MM.1S (cell line): ENCODE measurements at places on chromosomes 12 and 14.

GRCh38 chr14:35351897-35352273, 52.7 kb downstream of the NFKBIA start:
- DNase-seq = no peak

DNA sequence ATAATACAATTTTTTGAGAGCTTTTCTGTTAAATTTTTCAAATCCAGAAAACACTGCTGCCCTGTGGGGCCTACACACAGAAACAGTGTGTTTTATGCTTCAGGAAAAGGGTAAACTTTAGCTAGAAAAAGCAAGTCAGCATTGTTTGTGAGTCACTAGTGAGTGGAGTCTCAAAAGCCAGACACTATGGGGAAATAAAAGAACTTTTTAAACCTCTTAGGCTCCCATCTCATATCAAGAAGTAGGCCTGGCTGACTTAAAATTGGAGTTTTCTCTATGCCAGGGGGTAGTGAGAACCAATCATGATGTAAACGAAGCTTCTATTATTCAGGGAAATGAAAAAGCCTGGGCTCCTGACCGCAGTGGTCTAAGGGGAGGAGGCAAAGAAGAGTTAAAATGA, 12.6 kb downstream of the GPR65 start:
- DNase-seq = no peak

DNA sequence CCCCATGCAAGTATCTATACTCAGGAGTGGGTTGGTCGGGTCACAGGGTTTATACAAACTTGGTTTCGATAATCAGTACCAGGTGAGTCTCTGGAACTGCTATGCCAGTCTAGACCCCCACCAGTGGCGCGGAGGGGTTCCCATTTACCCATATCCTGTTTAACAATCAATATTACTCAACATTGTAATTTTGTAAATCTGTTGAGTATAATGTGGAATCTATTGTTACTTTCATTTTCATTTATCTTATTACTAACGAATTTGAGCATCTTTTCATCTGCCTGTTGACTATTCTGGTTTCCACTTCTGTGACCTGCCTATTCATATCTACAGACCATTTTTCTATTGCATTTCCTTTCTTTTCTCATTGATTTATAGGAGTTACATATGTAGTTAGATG, 275.2 kb upstream of the CRY1 start:
- no peak for DNase-seq

GRCh38 chr14:77508249-77508648, 9.6 kb upstream of the ISM2 start:
- DNase-seq = no peak

- no peak for DNase-seq
These were observed 420.3 kb upstream of the PRICKLE1 start for GRCh38 chr12:43009846-43010240.

DNA sequence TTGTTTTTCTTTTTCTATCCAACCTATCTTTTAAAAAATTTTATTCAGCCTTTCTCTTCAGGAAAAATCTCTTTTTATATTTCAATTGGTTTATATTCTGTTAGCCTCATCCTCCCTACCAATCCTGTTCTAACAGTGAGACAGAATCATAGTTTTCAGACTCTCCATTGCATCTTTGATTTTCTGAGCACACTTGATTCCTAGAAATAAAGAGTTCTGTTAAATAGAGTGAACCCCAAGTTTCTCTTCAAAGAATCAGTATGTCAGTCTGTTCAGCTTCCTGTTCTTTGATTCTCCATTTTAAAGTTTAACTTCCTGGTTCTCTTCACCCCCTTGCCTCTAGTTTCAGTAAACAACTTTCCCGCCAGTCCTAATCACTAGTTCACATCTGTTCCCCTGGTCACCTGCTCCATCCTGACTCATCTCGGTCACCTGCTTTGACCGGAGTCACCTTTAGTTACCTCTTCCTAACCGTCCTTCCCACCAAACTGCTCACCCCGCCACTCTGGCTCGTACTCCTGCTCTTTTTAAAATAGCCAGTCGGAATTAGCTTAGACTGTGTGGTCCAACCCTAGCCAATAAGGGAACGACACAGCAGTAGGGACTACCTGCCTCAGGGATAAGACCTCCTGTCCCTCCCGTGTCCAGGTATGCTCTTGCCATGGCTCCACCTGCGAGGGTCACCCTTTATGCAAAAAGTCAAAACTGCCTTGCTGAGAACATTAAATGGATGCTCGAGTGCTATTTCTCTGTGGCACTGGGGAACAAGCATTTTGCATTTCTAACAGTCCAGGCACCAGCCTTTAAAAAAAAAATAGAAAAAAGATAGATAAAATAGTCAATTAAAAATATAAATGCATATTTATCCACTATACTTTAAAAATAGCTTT, 48.4 kb downstream of the DDX51 start:
- no peak for DNase-seq

GRCh38 chr12:98470469-98471082, 44.8 kb upstream of the TMPO start:
- no peak for DNase-seq

DNA sequence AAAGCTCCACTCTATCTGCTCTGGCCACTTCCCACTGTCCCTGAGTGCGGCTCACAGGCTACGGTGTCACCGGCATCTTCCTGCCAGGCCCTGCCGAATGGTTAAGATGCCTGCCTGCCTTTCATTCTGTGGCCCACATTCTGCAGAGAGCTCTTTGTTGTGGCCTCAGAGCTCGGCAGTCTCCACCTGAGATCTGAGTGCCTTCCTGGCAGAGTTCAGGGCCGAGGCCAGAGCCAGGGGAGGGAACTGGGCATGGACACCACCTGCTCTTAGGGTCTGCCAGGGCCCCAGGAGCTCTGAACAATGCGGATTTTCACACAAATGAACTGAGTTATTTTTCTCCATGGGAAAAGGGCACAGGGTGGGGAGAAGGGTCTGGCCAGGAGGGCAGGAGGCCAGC, 127.2 kb downstream of the RBM19 start:
- no peak for DNase-seq

GRCh38 chr12:49689785-49690184, 17.4 kb downstream of the FMNL3 start:
- no peak for DNase-seq

GRCh38 chr12:8065991-8066594, at the start of gene C3AR1:
C3AR1 (minus strand) TSS chr12:8066359; CDS start chr12:8060185, 6,174 bp downstream.
- DNase-seq = peak; percentile 97

GRCh38 chr12:16920451-16920850, 314.5 kb upstream of the LMO3 start:
- DNase-seq = no peak

DNA sequence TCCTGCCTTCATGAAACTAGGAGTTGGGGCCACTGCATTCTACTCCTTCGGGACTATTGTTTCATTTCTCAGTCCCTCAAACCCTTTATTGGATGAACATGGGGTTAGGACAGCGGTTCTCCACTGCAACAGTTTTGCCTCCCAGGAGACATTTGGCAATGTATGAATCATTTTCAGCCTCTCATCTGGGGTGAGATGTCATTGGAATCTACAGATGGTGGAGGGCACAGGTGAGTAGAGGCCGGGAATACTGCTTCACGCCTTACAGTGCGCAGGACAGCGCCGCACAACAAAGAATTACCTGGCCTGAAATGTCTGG, 649 bp upstream of the GNPNAT1 start:
- no peak for DNase-seq

DNA sequence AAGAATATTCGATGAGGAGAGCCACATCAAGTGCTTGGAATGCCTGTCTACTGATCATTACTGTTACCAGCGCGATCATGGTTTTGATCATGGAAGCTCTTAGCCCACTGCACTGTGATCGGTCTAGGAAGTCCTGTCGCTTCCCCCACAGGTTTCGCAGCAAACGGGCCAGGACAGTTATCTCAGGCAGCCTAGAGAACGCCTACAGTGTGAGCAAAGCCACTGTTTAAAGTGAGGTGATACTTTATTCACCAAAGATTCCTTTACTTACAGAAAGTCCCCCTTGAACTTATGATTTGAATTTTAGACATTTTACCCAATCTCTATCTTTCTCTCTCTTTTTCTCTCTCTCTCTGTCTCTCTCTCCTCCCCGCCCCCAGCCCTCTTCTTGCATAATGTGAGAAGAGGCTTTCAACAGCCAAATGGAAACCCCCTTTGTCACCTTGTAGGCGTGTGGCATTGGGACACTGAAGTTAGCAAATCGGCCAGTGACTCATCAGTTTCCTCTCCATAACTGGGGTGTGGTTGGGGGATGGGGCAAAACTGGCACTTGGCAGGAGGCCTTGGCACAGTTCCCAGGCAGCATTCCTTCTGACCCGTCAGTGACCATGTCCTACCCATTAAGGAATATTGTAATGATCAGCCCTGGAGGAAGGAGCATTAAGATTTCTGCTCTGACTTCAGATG, 214.8 kb downstream of the CHST11 start:
- peak; percentile 65 for DNase-seq

DNA sequence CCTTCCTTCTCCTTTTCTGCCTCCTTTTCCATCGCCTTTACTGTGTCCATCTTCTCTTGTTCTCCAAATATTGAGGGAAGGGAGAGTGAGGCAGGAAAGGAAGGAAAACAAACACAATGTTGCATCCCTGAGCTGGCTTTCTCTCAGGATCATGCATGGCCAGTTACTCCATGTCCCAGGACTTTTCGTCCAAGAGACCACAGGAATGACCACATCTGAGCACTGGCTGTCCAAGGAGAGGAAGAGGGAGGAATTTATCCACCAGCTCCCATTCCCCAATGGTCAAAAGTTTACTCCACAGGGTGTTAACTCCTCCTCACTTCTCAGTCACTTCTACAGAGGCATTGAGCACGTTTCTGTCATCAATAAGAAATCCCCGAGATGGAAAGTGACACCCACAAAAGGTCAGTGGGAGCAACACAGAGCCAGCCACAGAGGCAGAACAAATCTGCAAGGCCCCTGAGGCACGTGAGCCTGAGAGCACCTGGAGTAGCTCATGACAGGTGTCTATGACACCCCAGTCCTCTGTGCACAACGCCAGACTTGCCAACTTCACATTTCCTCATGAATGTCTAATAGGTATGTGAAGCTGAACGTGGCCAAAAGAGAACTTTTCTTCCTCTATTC, 177.3 kb upstream of the NUDT4 start:
- peak; percentile 85 for DNase-seq

DNA sequence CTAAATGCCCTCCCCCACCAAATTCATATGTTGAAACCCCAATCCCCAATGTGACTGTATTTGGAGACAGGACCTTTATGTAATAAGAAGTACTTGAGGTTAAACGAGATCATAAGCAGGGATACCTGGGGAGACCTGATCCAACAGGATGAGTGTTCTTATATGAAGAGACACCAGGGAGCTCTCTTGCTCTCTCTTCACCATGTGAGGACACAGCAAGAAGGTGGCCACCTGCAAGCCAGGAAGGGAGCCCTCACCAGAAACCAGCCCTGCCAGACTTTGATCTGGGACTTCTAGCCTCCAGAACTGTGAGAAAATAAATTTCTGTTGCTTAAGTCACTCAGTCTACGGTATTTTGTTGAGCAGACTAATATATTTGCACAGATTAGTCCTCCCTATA, 113.6 kb downstream of the NUAK1 start:
- DNase-seq = no peak

GRCh38 chr12:30599608-30600007, 96.1 kb downstream of the IPO8 start:
- no peak for DNase-seq

- no peak for DNase-seq
These were observed 173.0 kb upstream of the G2E3 start for GRCh38 chr14:30385925-30386324.

DNA sequence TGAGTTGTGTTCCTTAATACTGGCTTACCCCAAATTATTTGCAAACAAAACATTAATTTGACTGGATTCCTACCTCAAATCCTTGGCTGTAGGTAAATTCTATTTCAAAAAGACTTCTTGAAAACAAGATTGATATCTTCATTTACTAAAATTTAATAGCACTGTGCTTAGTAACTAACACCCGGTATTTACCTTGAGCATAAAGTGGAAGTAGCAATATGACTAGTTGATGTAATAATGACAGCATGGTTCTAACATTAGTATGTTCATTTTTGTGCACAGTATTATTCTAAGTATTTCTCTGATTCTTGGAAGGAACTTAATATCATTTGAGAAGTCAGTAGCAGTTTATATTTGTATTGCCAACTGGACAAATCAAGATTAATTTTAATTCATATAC, 96.8 kb downstream of the PPHLN1 start:
- no peak for DNase-seq

DNA sequence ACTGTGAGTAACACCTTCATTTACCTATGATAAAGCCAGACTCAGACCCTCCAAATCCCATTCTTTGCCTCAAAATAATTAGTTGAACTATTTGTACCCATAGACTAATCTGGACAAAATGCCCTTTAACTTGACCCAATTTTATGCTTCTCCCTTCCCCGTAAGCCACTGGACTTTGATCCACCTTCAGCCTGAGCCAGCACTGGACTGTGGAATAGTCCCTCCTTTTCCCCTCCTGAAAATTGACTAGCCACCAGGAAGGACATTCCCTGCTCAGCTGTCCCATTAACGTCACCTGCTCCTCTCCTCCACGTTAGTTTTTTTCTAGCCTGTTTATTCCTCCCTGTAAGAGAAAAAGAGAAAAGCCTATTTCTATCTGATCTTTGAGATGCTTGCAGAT, 10.3 kb downstream of the MED21 start:
- no peak for DNase-seq

DNA sequence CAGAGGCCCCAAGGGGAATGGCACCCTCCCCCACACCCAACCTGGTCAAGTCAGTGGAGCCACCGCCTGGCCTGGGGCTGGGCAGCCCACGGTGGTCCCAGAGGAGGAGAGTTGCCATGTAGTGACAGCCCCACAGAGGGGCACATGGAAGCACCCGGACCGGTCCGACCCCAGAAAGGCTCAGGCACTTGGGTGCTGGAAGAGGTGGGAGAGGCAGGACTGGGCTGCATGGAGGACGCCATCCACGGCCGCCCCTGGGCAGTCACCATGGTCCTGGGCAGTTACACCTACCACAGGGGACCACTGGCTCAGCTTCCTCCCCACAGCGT, 37.9 kb upstream of the TMEM179 start:
- no peak for DNase-seq

- DNase-seq = no peak
These were observed 184.6 kb upstream of the TMEM260 start for GRCh38 chr14:56394826-56395530.

DNA sequence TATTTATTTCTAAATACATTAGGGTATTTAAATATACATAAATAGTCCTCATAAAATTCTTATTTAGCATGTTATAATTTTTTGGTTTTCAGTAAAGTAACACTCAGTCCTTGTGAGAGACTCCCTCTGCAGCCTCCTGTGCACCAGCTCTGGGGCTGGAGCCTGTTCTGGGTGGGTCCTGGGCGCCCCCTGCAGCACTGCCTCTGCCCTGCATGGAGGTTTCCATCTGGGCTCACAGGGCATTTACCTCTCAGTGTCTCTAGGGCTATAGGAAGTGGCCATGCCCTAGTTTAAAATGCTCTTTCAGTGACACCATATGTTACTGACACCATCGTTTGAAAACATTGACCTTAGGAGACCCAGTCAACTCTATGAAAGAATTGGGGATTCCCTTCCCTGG, 1155.2 kb downstream of the TMEM121 start:
- DNase-seq = no peak

- DNase-seq = no peak
These were observed 4.4 kb upstream of the CRACR2A start for GRCh38 chr12:3757261-3757660.

- peak; percentile 35 for DNase-seq
These were observed 71.1 kb downstream of the PTPRR start for GRCh38 chr12:70849265-70849960.

GRCh38 chr14:50333014-50333509, 20.9 kb downstream of the DMAC2L start:
- no peak for DNase-seq
